ENCODE measurements at places on chromosomes 1 and 21.
A peak's percentile ranks its signal among the peaks of the same experiment; 100 is the strongest.

GRCh38 chr1:31798086-31798432, 17.8 kb downstream of the SPOCD1 start:
- peak; percentile 41 for DNase-seq

GRCh38 chr1:24071941-24072340, 40.0 kb downstream of the MYOM3 start:
- DNase-seq, result no peak

- no peak for DNase-seq
Measured at GRCh38 chr1:184593597-184593996, 161.1 kb downstream of the EDEM3 start.

DNA sequence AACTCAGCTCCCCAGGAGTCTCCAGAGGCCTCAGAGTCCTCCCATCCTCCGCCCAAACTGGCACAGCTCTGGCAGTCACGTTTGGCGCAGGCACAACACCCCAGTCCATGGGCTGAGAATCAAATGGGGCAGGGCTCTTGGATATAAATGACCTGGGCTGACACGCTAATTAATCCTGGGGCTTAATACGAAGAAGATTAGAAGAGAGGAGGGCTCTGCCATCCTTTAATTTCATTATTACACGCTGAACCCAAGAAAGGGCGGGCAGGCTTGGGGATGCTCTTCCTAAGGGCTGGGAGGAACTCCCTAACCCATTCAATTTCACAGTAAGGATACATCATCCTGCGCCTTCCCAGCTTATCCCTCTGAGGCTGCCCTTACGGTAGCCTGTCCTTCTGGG, 2.4 kb downstream of the GRIK3 start:
- DNase-seq, result no peak

GRCh38 chr1:24897263-24898151, 32.6 kb downstream of the RUNX3 start:
- DNase-seq, result peak; percentile 11

- DNase-seq, result no peak
Measured at GRCh38 chr1:180892272-180892671, 20.4 kb upstream of the KIAA1614 start.

- no peak for DNase-seq
Measured at GRCh38 chr1:68047659-68048026, 2.8 kb downstream of the DIRAS3 start.

GRCh38 chr1:44788120-44788860, at the start of gene BEST4:
TSS of gene BEST4 (minus strand) at chr1:44788170. CDS start at chr1:44787705, 465 bp downstream.
- DNase-seq, result no peak

DNA sequence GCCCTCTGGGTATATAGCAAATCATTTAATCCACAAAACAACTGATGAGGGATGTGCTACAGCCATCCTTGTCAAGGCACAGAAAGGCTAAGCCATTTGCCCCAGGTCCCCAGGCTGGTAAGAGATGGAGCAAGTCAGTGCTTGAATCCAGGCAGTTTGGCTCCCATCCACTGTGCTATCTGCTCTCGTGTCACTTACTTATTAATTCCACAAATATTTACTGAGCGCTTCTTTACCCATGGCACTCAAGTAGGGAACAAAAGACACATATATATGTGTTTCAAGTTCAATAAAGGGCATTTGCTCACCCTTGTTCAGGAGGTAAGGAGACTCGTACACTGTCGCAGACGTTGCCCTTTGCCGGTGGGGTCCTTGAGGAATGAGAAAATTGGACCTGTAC, 38.6 kb upstream of the MPZL1 start:
- DNase-seq, result no peak

DNA sequence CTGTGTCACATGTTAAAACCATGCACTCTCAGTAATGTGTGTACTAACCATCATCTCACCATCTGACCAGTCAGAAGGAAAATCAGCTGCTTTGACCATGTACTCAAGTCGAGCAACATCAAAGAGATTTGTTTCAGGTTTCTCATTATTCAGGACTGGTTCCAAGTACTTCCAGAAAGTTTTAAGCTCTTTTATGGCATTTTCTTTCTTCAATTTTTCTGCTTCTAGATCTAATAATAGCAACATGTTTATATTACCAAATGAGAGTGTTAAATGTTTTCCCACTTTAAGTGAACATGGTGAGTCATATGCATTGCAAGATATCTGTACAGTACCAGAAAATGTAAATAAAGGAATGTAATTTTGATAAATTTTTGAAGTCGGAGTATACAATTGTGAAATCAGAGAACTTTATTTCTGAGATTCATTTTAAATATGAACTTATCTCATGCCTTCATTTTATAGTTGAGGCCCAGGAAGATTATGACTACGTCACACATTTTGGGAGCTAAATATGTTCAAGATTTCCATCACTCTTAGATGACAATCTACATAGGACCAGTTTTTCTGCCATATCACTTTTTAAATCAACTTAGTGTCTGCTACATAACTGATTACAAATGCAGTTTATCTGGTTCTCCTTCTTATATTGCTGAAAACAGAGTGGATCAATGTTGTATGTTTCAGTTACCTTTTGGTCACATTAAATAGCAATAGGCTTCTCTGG, 87.2 kb downstream of the SPAG17 start:
- no peak for DNase-seq

All from hepatic stellate cell (primary cell).